Fibroblast of pulmonary artery (primary cell): ENCODE measurements at places on chromosomes 3 and 15.

DNA sequence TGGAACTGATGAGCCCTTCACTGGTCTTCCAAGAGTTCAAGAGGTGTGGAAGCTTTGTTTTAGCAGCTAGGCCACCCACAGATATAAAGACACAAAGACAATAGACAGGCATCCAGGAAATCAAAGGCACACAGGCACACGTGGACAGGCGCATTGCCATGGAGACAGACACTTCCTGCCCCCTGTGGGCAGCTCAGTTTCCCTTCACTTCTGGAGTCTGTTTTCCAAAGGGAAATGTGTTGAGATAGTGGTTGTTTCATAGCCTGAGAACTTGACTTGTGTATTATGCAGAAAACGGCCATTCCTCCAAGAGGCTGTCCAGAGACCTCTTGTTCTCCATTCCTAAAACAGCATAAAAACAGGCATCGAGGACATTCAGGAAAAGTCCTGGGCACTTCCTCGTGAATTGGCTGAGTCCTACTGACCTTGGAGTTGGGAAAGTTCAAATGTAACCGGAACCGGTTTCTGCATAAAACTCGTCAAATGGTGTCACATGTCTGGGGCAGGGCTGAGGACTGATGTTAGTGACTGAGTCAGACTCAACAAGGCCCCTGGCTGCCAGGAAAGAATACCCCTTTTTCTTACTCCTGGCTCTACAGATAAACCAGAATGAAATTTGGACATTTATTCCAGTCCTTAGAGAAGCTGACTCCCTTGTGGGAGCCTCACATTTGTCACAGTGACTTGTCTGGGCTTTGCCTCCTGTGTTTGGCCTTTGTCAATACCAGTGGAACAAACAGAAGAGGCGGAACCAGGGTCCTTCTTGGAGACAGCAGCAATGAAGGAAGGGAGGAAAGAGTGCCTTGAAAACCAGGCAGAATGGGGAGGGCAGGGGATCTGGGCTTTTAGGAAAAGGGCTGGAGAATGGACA, 1.3 kb downstream of the ALPK3 start:
- DNase-seq, result peak; percentile 68

DNA sequence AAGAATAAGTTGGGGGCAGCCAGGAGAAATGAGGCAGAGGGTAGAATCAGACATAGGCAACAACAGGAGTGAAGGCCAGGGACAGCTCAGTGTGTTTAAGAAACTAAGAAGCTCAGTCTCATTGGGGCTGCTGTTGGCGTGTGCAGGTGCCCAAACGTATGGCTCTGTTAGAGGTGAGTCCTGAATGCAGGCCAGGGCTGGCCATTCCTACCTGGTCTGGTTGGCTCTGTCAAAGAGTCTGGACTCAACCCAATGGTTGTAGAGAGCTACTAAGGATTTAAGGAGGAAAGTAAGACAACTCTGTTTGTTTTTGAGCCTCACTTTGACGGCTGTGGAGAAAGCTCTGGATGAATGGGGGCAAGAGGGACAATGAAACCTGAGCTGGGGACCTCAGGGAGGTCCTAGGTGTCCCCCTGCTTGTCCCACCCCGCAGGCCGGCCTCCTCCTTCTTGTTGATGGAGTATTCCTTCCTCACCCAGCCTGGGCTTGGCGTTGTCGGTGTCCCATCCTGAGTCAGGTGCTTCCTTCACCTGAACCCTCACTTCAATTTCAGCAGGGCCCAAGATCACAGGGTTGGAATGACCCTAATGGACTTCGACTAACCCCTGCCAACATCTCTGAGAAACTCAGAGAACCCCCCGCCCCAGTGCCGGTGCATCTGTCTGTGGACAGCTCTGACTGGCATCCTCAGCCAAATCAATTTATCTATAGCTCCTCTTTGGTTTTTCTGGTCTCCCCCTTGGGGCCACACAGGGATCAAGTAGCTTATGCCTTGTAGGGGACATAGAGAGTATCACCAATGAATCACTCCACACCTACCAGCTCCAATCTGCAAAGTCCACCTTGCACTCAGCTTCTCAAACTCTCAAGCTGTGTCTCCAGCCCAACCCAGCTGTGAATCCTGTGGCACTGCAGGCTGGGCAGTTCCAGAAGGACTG, 8.3 kb downstream of the ITGA11 start:
- no peak for DNase-seq

- DNase-seq, result no peak
These were observed 597.2 kb downstream of the GOLGA6L6 start for GRCh38 chr15:19944261-19944888.

DNA sequence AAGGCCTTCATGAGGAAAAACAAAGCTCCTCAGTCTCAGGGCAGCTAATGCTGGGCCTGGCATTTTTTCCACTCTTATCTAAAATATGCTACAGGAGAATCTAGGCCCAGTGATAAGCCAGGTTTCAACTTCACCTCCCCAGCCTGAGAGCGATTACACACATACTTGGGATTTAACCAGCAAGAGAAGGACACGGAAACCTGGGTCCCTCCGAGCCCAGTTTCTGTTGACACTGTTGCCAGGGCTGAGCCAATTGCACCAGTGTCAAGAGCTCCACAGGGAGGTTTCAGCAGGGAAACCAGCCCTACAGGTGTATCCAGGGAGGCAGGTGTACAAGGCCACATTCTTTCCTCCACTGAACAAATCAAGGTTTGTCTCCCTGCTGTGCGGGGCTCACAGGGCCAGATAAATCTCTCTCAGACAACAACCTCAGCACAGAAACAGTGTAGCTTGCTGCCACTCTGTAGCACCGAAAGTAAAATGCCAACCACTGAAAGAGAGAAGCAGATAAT, 85.4 kb downstream of the MAGI1 start:
- DNase-seq, result no peak

DNA sequence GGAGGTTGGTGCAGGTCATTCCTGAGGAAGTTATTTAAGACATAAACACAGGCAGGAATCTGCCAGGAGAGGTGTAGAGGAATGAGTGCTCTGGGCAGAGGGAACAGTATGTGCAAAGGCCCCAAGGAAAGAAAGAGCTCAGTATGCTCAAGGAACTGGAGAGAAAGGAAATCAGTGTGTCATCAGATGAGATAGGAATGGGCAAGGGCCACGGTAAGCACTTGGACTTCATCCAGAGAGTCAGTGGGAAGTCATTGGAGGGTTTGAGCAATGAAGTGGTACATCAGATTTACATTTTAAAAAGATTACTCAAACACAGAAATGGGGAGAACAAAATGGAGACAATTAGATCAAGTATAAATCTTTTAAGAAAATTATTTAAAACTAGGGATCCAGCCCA, 272.2 kb downstream of the ADAMTSL3 start:
- DNase-seq, result no peak

GRCh38 chr3:45566196-45566595, 28.4 kb upstream of the LIMD1 start:
- no peak for DNase-seq

GRCh38 chr15:88470625-88471372, 3.3 kb downstream of the MRPS11 start:
- DNase-seq, result no peak

- no peak for DNase-seq
These were observed 6.9 kb downstream of the ADAMTS7 start for GRCh38 chr15:78804391-78804792.

GRCh38 chr15:68694111-68694510, 115.3 kb downstream of the CORO2B start:
- no peak for DNase-seq

- peak; percentile 13 for DNase-seq
These were observed 63.3 kb downstream of the ROBO2 start for GRCh38 chr3:77102951-77103769.

DNA sequence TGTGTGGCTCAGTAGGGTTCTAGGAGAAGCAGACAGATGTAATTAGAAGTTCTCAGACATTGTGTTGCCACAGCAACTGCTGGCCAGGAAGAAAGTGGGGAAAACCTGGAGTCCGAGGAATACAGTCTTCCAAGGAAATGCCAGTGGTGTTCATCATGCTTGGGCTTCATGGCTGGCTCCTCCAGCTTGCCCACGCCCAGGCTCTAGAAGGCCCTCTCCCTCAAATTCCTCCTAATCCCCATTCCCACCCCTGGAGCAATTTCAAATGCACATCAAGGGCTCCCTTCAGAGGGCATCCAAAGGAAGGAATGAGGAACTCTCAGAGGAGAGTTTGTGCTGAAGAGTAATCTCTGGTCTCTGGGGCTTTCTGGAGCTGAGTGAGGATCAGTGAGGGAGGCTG, 21.9 kb downstream of the FSTL1 start:
- no peak for DNase-seq

- peak; percentile 72 for DNase-seq
These were observed 15.7 kb downstream of the C3orf52 start for GRCh38 chr3:112101916-112102315.

- no peak for DNase-seq
These were observed 86.6 kb upstream of the AGBL1 start for GRCh38 chr15:85993116-85993515.

GRCh38 chr15:59340325-59340724, 32.3 kb downstream of the MYO1E start:
- no peak for DNase-seq

DNA sequence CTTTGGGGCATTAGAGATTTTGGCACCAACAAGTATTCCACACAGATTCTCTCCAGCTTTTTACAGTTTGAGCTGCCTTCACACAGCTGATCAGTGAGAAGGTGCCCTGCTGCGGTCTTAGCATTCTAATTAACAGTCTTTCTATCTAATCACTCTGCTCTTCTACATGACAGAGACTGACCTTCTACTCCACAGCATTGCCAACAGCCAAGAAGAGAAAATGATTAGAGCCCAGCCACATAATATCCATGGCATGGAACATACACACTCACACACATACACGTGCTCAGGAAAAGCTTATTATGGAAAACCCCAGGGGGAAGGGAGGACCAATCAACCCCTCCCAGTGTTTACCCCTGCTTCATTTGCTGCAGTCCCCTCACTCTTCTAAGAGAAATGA, 76.1 kb upstream of the PPP2R3A start:
- no peak for DNase-seq

DNA sequence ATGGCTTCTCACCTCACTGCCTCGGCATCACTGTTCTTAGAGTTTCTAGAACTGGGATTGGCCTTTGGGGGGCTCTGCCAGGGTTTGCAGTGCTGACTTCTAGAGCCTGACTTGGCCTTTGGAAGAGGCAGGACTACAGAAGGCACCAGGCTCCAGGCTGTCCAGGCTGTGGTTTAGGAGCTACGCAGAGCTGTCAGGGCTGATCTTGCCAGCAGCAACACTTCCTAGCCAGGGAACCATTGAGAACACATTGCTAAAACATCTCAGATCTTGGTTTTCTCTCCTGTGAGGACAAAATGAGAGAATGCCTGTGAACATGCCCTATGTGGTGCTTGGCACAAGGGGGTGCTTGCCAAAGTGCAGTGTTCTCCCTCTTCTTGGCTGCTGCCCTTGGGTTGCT, 34.6 kb upstream of the APEH start:
- no peak for DNase-seq

DNA sequence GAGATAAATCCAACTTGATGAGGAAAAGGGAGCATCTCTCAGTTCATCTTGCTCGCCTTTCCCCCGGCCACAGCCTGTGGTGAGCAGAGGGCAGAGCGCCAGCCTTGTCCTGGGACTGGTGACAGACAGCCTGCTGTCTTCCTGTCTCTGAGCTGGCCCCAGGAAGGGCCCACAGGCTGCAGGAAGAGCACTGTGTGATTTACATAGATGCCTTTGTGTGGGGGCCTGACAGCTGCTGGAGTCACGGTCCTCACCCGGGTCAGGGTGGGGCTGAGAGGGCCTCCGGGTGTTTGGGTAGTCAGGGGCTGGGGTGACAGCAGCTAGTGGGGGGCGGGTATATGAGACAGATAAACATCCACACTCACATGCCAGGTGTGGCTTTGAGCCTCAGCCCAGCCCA, 29.3 kb downstream of the PLA2G4D start:
- DNase-seq, result no peak

DNA sequence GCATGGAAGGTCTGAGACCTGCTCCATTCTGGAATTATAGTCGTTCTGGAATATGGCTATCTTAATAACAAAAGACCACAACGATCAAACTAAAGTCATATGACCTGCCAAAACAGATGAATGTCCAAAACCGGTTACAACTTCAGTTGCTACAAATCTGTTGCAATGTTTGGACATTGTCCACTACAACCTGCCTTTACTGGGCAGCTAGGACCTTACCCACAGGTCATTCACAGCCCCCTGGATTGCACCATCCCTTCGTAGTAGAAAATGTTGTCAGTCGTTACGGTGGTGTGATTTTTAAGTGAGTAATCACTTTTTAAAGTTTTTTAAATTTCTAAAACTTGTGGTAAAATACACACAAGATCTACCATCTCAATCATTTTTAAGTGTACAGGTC, 22.5 kb upstream of the SRGAP3 start:
- no peak for DNase-seq

- DNase-seq, result no peak
These were observed 56.0 kb downstream of the SEMA3G start for GRCh38 chr3:52388933-52389332.

- DNase-seq, result no peak
These were observed 499.1 kb downstream of the ROBO2 start for GRCh38 chr3:77539014-77539413.

DNA sequence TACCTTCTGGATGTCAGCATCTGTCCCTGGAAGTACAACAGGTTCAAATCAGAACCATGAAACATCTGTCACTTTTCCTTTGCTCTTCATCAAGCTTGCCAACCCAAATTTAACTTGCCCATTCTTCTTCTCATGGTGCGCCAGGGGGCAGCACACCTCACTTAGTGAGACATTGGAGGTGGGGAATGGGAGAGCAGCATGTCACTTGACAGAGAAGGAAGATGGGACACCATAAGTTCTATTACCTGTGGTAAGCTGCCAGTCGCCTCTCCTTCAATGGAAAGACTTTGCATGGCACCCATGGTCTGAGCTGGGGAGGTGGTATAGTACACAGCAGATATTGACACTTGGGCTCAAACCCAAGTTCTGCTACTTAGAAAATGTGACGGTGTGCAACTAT, 2.9 kb downstream of the SCN5A start:
- DNase-seq, result peak; percentile 54
